Stimulated activated CD8-positive, alpha-beta memory T cell treated with anti-CD3 and anti-CD28 coated beads, Interleukin-4, amount 100 ng/mL, for 1 hour (primary cell): ENCODE measurements at places on chromosomes 1 and 21.

DNA sequence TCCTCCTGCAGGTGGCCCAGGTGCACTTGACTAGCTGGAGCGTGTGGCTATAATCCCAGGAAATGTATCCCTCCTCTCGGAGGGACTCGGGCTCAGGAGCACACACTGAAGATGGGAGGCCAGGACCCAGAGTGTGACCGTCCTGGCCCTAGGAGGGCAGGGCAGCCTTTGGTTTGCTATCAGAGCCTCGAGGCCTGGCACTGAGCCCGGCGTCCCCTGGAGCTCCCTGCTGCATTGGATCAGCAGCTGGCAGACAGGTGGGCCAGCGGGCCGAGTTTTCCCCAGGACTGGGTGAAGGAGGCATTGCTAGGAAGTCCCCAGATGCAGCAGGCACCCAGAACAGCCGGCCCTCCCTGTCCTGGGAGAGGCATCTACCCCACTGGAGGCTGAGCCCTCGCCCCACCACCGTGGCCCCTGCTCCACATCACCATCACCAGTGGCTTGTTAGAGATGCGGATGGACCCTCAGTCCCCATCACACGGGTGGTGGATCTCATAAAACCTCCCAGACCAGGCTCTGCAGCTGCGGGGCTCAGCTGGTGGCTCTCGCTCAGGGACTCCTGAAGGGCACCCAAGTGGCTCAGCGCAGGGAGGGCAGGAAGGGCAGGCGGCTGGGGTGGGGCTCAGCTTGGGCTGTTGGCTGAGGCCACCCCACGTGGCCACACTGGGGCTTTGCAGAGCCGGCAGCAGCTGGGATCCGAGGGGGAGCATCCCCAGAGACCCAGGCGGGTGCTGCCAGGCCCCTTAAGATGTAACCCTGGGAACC lies 32.7 kb upstream of the POFUT2 start:
- DNase-seq, result no peak

DNA sequence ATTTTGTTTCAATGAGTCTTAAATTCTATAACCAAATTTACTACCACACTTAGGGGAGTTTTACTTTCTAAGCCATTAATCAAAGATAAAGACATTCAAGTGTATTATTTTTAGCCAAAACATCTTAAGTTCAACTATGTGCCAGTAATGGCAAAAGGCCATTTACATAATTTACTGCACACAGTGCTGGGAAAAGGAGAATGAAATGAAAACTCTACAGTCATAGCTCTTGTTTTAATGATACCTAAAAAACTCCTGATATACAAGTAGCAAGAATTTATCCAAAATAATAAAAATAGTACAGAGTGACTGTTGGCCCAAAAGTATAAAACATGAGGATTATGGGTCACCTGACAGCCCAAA lies 42.4 kb upstream of the C1orf198 start:
- DNase-seq, result no peak

GRCh38 chr1:167462341-167462740 lies 56.0 kb downstream of the CD247 start:
- DNase-seq, result no peak

- DNase-seq, result no peak
Observed at GRCh38 chr1:155960081-155960745, 18.1 kb downstream of the ARHGEF2 start.

DNA sequence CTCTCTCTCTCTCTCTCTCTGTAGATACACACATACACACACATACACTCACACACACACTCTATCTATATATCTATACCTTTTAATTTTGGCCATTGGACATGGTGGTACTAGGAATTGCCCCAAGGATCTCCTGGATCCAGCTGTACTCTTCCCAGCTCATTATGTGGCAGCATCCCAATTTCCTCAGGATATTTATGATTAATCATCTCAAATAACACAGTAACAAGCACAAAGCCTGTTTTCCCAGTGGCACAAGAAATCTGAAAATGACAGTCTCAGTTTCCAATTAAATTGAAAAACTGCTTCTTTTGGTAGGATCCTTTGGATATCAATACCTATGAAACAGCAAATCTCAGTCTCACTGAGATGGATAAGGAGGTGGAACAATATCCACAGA lies 27.6 kb downstream of the S100A10 start:
- DNase-seq, result no peak

DNA sequence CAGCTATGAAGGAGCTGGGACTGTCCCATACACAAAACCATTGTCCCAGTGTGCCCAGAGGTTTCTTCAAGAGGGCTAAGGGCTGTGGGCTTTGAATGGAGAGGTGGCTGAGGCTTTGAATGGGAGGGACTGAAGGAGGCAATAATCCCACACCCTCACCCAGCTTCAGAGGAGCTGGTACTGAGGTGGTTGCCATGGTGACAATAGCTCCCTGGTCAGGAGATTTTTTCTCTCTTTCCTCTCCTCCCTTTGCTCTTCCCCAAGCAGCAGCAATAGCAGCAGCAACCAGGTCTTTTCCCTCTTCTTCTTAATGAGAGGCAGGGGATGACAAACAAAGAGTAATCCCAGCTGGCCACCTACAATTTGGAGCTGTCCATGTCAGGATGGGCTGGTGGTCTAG lies 1.6 kb downstream of the HPCAL4 start:
- no peak for DNase-seq

DNA sequence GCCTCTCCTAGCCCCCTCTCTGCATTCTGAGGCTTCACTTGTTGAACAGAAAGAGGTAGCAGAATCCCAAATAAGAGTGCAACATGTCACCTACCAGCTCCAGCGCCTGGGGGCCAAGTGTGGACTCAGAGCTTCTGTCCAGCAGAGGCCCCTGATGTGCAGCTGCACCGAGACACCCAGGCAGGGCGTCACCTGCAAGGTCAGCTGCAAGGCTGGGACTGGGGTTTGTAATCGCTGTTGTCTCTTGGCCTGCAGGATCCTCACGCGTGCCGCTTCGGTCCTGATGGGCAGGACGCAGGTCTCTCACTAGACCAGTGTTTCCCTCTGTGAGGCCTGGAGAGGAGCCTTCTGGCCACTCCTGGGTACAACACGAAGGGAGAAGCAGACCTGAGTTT lies 4.3 kb upstream of the SLX9 start:
- no peak for DNase-seq

DNA sequence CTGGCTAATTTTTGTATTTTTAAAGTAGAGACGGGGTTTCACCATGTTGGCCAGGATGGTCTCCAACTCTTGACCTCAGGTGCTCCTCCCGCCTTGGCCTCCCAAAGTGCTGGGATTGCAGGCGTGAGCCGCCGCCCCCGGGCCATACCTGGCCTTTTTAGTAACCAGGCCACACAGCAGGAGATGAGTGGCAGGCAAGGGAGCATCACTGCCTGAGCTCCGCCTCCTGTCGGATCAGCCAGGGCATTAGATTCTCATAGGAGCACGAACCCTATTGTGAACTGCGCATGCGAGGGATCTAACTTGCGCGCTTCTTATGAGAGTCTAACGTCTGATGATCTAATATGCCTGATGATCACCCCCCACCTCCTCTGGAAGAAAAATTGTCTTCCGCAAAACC lies 308.7 kb upstream of the PRMT6 start:
- DNase-seq, result no peak

DNA sequence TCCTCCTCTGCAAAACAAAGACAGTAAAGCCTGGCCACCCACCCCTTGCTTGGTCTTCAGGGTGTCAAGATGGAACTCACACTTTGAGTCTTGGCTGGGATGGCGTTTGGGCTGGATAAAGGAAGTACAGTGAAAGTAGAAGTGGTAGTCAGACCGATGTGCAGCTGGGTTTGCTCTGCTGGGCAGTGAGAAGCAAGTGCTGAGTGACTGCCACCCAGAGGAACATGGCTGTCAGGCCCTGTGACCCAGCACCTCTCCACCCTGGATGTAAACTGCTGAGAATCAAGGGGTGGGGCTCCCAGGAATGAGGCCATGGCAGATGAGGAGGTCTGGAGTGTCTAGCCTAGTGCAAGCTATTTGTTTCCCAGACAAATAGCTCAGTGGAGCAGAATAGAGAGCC lies 51.2 kb downstream of the POFUT2 start:
- no peak for DNase-seq

DNA sequence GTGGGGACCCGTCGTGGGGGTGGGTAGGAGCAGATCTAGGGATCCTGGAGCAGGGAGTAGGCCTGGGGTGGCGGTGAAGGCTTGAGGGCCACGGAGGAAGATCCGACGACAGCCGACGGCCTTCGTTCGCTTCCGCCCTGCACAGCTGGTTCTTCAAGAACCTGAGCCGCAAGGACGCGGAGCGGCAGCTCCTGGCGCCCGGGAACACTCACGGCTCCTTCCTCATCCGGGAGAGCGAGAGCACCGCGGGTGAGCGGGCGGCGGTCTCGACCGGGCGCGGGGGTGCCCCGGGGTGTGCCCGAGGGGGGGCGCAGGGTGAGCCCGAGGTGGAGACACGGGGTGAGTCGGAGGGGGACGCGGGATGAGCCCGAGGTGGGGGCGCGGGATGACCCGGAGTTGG lies 16.5 kb upstream of the HDAC1 start:
- DNase-seq, result no peak

DNA sequence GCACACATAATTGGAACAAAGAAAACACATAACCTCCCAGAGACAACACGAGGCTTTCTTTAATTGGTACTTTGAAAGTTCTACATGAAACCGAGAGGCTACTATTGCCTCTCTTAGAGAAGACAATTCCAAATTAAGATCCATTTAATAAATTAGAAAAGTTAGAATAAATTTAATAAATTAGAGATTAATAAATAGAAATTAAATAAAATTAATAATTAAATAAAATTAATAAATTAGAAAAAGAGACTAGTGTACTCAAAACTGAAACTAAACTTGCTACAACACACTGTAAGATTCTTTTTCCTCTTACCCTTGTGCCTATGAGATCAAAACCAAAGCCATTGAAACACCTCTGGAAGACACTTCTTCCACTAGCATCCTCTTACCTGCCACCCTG lies 199.0 kb downstream of the URB2 start:
- no peak for DNase-seq

- DNase-seq, result no peak
Observed at GRCh38 chr1:197615693-197616011, 159.6 kb downstream of the DENND1B start.

DNA sequence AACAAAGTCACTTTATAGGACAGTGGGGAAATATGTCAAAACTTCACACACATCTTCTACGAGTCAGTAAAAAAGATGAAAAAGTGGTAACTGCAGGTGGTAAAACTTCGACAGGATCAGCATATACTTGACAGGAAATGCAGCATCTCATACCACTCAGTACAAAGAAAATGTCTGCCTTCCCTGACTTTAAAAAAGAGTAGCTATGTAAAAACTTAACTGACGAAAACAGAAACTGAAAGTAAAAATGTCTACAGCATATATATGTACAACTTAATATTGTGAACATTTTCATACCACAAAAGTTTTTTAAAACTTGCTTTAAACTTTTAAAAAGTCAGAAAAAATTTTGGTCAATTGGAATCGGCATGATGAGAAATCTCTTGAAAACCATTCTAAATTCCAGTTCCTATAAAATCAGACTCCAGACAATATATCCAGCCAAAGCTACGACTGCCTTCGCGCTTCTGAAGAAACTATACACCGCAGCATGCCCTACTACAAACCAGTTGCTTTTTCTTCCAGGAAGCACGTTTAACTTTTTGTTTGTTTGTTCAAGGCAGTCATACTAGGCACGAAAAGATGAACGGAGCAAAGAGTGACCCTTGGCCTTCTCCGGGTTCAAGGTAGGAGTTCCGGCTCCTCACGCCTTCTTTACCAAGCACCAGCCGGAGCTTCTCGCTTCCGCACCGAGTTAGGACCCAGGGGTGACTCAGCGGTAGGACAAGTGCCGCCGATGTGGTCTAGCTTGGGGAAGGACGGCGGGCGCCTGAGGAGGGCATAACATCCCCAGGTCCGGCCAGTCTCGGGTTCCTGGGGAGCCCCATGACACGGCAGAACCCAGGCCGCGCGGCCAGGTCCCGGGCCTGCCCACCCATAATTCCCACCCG lies 612 bp downstream of the PSMA5 start:
- DNase-seq, result peak; percentile 26

DNA sequence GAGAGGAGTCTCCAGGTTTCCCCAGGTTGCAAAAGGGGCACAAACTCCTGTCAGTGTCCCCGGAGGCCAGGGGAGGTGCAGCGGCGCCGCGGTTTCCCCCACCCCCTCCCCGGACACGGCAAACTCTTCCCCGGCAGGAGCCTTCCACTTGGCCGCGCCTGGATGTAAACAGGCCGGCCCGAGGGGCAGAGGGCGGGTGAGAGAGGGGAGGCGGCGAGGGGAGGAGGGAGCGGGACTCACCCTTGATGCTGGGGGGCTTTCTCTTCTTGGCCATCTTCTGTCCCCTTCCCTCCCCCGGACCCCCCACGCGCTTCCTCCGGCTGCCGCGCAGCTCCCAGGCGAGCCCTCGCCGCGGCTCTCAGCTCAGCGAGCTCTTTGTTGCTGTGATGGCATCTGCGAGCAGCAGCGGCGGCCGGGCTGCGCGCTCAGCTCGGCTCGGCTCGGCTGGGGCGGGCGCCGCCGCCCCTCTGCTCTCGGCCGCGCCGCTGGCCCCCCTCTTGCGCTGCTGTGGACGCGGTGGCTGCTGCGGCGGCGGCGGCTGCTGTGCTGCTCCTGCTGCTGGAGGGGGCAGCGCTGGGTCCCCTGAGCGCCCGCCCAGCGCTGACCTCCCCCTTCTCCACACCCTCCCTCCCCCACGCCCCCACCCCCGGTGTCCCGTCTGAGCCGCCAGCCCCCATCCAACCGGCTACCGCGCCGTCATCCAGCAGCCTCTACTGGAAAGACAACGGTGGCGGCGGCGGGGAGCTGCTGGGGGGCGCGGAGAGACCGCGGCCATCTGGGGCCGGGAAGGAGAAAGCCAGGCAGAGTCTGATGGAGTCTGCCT lies 4.9 kb upstream of the SLC44A5 start:
- no peak for DNase-seq

DNA sequence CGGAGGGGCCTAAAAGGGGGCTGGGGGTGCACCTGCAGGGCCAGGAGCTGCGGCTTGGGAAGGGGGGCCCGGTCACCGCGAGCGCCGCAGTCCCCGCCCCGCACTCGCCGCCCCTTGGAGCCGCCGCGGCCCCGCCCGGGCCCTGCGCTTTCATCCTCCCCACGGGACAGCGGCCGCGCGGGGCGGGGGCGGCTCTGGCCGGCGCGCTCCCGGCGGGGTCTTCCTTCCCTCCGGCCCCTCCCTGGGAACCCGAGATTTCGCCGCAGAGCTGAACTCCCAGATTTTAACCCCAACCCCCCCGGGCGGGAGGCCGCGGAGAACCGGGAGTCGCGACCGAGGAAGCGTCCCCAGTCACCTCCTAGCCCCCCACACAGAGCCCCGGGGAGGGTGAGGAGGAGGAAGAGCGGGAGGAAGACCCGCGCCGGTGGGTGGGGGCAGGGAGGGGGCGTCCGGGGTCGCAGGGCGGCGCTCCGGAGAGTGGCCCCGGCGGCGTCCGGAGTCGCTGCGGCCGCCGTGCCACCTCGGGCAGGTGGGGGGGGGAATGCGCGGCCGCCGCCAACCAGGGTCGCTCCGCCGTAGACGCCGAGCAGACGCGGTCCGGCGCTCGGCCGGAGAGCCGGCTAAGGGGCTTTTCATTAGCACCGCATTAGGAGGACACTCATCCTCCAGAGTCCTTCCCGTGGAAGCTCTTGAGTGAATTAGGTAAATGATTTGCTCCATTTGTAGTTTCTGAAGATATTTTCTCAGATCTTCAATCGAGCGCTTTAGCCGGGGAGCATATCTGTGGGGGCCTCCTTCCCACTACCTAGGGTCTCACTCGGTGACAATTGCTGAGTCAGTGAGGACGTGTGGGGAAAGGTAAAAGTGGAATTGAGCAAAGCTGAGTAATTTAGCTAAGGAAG lies 31.6 kb upstream of the NFIA start:
- no peak for DNase-seq
